Stimulated activated CD4-positive, alpha-beta T cell treated with anti-CD3 and anti-CD28 coated beads, Interleukin-1b, Interleukin-23, amount 100 ng/mL, for 1 hour (primary cell): ENCODE measurements at places on chromosomes 11 and 22.
A peak's percentile ranks its signal among the peaks of the same experiment; 100 is the strongest.

- DNase-seq: no peak
Measured at GRCh38 chr11:35090125-35090524, 48.8 kb upstream of the CD44 start.

DNA sequence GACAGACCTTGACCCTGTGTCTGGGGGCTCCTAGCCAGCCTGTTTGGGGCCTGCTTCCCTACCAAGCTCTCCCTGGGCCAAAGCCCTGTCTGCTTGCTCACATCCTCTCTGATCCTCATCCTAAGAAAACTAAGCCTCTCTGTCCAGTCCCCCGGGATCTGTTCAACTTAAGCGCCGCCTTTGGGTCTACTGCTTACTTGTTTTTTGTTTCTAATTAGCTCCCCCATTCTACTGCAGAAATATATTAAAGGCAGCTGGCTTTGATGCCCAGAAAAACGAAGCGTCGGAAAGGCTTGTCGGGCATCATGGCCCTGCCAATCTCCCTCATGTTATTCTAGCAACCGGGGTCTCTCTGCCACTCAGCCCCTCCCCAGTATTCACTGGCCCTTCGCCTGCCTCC is 3.4 kb downstream of the DSCAML1 start:
- DNase-seq: no peak

DNA sequence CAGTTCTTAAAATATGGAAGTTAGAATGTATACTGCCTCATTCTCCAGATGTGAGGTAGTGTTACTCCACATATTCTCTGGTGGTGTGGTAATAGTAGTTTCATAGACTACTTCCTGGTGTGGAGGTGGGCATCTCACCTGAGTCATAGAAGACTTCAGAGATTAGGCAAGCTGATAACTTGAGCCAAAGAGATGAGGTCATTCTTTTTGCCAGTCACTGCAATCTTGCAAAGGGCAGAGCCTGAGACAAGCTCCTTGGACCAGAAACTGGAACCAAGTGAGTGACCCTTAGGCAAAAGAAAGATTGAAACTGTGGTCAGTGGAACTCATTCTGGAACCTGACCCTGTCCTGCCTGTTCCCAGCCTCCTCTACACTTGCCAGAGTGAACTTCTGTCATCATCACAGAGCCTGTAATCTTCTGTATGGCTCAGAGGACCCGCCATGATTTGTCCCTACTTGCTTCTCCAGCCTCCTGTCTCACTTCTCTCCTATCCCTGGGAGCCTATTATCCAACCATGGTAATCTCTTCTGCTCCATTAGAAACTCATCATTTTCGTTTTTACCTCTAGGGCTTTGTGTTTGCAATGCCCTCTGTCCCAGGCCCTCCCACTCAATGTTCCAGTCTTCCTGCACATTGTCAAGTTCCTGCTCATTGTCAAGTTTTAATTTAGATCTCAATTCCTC is 10.6 kb upstream of the CCDC83 start:
- no peak for DNase-seq

- no peak for DNase-seq
Measured at GRCh38 chr11:37465221-37465620, 867.2 kb upstream of the RAG2 start.

GRCh38 chr22:35231585-35232084 is 25.7 kb upstream of the HMGXB4 start:
- DNase-seq: peak; percentile 52

GRCh38 chr22:42427167-42427566 is 5.0 kb downstream of the NFAM1 start:
- no peak for DNase-seq

GRCh38 chr11:103877221-103877620 is 159.2 kb upstream of the DDI1 start:
- DNase-seq: no peak
